Heart left ventricle (tissue), 16 donors: ENCODE measurements at places on chromosomes 6 and 20.

GRCh38 chr6:85344996-85345395, 104.9 kb upstream of the NT5E start:
- no peak for DNase-seq

GRCh38 chr20:14915356-14915755, 577.9 kb upstream of the FLRT3 start:
- DNase-seq, result no peak

DNA sequence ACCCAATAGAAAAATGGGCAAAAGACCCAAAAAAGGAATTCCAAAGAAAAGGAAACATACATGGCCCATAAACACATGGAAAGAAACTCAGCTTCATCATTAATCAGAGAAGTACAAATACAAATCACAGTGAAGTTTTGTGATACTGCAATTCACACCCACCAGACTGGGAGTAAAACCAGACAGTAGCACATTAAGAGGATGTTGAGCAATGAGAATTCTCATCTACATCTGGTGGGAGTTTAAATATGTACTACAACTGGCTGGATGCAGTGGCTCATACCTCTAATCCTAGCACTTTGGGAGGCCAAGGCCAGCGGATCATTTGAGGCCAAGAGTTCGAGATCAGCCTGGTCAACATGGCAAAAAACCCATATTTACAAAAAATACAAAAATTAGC, 125.7 kb upstream of the PHACTR1 start:
- DNase-seq, result no peak

DNA sequence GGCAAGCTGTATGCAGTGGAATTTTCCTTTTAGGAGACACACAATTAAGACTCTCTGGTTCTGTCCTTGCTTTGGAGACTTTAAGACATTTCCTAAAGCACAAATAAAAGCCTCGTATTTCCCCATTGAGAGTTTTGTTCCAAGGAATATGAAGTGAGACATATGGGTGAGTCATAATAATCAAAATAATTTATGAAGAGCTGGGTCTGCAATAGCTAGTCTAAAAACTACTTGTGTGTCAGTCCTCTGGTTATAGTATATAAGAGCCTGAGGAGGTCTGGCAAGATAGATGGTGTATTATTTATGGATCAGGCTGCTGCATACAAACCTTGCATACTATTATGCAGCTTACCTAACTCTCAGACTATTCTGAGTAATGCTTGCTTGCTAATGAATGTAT, 142.6 kb downstream of the ADGRG6 start:
- no peak for DNase-seq

DNA sequence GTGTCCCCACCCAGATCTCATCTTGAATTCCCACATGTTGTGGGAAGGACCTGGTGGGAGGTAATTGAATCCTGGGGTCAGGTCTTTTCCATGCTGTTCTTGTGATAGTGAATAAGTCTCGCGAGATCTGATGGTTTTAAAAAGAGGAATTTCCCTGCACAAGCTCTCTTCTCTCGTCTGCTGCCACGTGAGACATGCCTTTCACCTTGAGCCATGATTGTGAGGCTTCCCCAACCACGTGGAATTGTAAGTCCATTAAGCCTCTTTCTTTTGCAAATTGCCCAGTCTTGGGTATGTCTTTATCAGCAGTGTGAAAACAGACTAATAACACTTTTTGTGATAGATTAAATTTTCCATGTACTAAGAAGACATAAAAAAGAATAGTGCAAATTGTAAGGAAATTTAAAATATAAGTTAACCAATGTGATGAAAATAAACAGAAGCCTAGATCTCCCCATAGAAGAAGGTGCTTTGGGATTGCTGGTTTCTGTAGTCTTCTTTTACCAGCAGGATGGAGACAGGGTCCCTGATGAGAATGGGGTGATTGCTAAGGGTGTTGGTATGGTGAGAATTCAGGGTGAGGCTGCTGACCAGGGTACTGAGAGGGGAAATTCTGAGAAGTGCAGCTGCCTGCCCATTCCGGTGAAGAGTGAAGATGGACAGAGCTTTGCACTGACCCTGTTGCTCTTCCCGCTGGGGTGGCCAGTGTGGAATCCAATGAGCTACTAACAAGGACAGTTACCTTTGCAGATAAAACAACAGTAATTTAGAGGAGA, 50.7 kb downstream of the BMP2 start:
- DNase-seq, result no peak

DNA sequence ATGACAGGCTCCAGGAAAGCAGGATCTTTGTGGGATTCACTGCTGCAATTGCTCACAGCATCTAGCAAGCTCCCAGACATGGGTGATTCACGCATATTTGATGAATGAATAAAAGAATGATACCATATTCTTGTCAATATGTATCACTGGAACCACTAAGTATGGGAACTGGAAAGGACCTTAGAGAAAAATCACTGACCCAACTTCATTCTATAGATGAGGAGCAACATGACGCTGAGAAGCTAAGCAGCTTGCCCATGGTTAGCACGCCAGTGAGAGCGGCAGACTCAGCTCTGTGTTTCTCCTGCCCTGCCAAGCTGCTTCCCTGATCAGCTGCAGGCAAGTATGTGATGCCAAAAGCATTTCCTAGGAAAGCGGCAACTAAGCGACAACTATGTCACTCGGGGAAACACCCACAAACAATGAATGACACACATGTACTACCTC, 66.8 kb downstream of the PPP1R3G start:
- no peak for DNase-seq

GRCh38 chr20:47117371-47117770, 222.7 kb downstream of the EYA2 start:
- DNase-seq, result no peak

GRCh38 chr20:18428490-18429173, 38.2 kb downstream of the DZANK1 start:
- no peak for DNase-seq

DNA sequence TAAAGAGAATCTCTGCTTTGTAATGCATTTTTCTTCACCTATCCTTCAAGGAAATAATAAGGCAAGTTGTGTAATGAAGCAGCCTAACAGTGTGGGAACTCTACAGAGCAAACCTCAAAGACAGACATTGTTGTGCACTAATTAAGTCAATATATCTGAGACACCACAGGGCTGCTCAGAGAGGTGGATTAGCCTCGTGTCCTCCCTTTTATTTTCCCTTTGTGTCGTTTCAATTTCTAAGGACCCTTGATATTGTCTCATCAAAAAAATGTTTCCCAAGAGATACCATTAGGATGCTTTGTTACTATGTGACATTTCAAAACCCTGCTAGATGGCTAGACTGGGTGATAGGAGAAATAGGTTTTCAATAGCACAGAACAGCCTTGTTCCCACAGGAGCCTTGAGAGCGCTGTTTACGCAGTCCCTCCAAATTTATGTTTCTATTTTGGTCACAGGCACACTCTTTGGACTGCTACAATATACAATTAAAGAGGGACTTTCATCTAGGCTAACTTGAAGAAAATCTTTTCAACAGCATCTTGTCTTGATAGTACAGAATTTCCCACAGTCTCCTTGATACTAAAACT, 23.1 kb downstream of the UBE3D start:
- DNase-seq, result no peak

- no peak for DNase-seq
Measured at GRCh38 chr6:39195792-39196385, 33.4 kb downstream of the KCNK5 start.

- no peak for DNase-seq
Measured at GRCh38 chr6:108927927-108928326, 79.7 kb downstream of the ARMC2 start.

DNA sequence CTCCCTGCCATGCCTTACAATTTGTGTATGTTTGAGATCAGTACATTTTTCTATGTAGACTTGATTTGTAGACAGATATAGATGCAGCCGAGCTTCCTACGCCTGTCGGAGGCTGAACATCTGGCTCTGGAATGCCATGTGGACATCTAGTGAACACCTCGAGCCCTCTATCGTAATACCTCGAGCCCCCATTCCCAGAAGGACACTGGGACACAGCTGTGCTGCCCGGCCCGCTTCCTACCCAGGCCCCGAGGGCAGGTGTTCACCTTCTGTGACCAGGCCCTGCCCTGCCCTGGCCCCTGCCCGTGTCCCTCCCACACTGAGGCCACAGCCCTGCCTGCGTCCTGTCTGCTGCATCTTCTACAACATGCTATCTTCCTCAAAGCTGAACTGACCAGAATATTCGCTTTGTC, 12.9 kb downstream of the RPS6KA2 start:
- no peak for DNase-seq

DNA sequence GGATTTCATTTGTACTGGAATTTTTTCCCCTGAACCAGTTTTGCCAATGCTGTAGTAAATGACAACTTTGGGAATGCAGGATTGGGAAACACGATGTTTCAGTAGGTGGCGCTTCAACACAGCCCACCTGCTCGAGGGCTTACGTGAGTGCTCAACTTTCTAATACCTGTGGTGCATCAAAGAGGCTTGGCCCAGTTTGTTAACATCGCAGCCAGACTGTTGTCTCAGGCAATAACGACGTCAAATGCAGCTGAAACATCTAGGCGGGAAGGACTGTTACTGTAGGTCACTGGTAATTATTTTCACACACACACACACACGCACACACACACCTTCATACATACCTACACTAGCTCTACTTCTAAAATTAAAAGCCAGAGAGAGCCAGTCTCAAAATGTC, 815.5 kb upstream of the SLC35B3 start:
- no peak for DNase-seq

- no peak for DNase-seq
Measured at GRCh38 chr20:35021063-35021462, 65.4 kb downstream of the MYH7B start.

DNA sequence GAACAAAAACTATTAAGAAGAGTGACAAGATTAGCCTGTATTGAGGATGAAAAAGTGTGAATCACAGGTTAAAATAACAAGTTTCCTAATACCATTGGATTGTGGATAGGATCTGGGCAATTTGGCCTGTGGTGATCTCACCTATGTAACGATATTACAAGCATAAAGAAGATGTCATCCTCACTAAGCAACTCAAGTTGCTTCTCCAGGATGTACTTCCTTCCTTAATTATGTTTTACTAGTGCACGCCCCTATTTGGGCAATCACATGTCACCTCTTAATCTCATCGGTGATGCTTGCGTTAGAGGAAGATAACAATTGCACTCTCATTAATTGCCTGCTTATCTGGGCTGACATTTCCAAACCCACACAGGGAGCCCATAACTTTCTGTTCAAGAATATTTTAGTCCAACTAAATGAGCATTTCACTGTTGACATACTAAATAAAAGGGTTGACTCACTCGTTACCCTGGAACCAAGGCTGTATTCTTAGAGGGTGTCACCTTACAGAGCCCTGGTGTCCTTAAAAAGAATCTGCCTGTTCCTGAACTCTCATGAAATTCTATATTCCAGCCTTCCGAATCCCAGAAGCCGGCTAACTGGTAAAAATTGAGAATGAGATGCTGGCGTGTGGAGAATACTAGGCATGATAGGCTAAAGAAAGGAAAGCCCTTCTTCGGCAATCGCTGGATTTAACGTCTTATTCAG, 88.2 kb upstream of the ATXN1 start:
- no peak for DNase-seq

DNA sequence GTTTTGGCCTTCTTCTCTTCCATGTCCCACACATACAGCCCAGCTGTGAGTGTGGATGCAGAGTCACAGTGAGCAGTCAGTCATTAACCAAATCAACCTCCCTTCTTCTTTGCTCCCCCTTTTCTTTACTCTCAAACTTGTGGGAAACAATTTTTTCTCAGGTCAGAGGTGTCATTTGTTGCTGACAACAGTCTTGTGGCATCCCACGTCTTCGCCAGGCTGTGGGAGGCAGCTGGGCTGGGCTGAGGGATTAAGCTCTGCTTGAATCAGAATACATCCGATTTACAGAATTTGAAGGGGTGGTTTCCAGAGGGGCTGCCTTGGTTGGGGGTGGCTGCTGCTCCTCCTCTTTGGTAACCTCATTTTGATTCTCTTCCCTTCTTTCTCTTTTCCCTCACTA, 40.5 kb downstream of the SCGN start:
- no peak for DNase-seq

- DNase-seq, result no peak
Measured at GRCh38 chr20:48826069-48826468, 1.7 kb downstream of the PREX1 start.

DNA sequence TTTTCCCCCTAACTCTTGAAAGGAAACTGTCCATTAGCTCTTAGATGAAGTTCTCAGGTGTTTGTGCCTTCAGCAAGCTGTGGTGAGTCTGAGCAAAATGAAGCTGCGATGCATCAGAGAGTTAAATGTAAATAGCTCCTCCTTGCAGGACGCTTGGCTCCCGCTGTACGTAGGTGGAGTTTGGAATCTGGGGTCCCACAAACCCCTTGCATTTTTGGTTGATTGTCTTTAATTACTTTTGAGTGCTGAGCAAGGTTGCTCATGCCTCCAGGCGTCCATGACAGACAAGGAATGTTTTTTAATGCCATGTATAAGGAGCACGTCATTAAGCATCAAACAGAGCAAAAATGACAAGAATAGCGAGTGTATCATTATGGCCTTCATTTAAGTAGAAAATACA, 300.5 kb downstream of the TFAP2C start:
- DNase-seq, result no peak

DNA sequence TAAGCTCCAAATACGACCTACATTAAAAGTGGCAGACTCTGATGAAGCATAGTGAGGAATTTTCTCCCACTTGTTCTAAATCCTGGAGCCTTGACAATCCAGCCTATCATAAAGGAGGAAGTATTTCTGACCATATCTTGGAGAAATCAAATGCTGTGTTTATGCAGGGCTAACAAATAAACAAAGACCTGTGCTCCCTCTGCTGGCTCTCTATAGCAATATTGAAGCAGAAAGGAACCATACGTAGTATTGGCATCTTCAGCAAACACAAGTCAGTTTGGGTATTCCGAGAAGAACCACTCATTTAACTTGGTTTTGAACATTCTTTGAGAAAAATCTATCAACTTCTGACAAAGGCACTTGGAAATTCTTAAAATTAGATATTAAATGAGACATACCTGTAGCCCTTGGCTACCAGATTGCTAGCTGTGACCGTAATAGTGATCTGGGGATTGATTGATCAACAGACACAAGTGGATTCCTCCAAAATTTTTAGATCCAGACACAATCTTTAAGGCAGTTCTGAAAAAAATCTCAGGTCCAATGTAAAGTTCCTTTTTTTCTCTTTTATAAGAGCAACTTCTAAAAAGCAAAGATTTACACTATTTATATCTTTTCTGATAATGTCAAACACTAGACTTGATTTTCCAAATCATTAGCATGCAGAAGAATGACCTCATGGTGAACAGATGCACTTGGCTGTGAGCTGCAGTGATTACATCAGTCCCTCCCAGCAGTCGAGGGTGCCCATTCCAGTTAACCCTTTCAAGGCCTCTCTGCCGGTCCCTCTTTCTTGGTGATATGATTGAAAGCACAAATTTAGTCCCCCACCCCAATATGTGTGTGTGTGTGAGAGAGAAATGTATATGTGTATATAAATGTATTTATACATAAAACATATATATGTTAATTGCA, 40.2 kb downstream of the INSM1 start:
- no peak for DNase-seq

- no peak for DNase-seq
Measured at GRCh38 chr6:66940003-66940402, 1233.0 kb upstream of the EYS start.

- no peak for DNase-seq
Measured at GRCh38 chr6:166411271-166411670, 28.5 kb upstream of the MPC1 start.

GRCh38 chr6:55130806-55131324, 43.5 kb upstream of the HCRTR2 start:
- no peak for DNase-seq
